ENCODE measurements at places on chromosomes 12 and 14.

DNA sequence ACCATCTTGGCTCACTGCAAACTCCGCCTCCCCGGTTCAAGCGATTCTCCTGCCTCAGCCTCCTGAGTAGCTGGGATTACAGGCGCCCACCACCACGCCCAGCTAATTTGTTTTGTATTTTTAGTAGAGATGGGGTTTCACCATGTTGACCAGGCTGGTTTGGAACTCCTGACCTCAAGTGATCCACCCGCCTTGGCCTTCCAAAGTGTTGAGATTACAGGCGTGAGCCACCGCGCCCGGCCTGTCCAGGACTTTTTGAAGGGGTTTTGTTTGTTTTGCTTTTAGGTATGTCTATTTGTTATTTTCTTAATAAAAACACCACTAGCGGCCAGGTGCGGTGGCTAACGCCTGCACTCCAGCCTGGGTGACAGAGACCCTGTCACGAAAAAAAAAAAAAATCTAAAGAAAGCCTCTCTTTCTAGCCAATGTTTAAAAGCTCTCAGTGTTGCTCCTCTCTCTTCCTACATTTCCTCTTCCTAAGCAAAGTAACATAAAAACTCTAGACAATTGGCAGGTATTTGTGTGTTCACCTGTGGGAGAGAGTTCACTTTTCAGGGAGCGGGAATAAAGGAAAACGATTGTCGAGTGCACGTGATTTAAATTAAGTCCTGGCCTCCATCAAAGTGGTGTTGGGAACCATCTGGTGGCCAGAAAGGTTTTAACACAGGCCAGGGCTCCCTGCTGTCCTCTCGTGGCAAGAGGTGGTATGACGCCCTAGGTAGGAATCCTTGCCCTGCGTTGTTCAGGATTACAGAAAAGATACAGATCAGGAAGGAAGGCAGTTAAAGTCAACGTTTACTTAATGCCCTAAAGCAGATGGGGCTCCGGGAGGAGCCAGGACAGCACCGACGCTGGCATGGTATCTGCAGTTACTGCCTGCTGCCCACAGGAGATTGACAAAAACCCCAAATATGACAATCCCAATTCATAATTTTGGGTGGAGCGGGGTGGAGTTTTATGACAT is 36.2 kb upstream of the ATP23 start:
- DNase-seq = peak; percentile 65

DNA sequence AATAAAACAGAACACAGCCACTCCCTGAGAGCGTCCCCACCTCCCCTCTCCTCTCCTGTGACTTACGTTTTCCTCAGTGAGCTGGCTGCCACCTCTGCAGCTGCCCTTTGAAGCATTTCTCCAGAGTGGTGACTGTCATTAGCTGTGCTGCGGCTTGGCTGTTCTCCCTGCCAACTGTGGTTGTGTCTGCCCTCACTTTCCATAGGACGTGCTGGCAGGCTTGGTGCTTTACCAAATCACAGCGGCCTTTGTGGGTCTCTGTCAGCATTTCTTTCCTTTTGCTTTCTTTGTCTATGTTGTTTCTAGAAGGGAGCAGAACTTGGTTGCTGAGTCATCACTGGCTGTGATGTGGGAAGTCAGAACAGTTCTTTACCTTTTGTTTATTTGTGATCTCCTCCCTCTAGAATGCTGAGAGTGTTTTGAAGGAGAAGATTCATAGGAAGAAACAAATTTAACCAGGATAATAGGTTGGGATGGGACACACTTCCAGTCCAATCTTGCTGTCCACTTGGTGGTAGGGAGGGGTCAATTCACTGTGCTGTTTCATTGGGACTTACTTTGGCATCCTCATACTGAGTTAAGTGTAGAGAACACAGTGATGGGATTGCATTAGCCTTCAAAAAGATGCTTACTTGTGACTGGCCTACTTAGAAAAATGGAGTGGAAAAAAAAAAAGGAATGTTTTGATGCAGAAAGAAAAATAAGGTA is 88.2 kb downstream of the TMX1 start:
- no peak for DNase-seq

DNA sequence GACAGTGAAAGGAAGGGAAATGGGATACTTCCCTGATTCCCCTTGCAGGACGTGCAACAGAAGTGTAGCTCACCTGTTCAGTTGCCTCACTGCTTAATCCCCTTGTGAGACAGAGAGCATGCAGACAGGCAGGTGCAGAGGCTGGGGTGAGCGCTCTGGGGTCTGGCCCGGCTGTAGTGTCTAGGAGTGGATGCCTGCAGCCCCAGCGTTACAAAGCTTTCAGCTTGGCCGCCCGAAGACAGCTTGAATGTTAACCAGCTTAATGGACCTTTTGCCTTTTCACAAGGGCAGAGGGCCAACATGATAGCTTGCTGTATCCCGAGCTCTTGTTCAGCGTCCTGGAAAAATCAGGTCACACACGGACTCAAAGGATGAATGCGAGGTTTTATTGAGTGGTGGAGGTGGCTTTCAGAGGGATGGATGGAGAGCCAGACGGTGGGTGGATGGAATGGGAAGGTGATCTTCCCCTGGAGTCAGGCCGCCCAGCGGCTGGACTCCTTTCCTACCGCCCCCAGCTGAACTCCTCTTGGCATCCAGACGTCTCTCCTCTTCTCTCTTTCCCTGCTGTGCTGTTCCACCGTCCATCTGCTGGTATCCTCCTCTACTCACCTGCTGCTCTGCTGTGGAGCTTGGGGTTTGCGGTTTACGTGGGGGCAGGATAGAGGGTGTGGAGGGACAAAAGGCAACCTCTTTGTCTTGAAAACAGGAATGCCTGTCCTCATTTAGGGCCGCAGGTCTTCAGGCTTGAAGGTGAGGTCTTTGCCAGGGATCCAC is 86.2 kb upstream of the RESF1 start:
- DNase-seq = no peak

DNA sequence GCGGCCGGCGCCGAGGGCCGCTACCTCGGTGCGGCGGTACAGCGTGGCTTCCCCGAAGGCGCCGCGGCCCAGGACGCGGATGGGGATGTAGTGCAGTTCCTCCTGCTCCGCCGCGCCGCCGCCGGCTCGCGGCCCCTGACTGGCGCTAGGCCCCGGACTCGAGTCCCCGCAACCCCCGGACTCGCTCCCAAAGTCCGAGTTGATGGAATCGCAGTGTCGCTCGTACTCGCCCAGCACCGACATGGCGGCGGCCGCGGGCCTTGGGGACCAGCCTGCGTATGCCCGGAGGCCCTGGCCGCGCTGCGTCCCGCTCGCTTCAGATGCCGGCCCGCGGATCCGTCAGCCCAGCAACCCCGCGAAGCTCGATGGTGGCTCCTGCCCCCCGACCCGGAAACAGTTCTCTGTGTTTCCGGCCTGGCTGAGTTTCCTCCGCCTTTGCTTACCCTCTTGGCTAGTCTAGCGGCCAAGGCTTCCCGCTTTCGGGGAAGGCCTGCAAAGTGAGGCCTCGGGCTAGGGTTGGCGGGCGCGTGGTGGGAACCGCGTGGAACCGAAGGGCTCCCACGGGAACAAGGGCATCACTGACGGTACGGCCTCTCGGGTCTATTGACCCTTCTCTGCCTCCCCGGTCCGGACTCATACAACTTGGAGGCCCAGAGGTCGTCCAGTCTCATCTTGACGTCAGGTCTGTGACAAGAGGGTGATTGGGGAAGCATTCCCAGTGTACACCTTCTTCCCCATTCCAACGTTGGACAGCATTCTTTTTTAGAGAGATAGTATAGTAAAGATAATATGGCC is at the start of gene NEK9:
Gene NEK9, minus strand, starts transcription at position 370 of the 795 bp plus-strand sequence. Its CDS starts 127 bp downstream, at position 243.
- peak; percentile 75 for DNase-seq

GRCh38 chr12:123282111-123282510 is 10.5 kb upstream of the CDK2AP1 start:
- no peak for DNase-seq

- DNase-seq = no peak
Measured at GRCh38 chr14:30381861-30382480, 177.0 kb upstream of the G2E3 start.

- no peak for DNase-seq
Measured at GRCh38 chr12:121511916-121512315, 68.9 kb downstream of the KDM2B start.

DNA sequence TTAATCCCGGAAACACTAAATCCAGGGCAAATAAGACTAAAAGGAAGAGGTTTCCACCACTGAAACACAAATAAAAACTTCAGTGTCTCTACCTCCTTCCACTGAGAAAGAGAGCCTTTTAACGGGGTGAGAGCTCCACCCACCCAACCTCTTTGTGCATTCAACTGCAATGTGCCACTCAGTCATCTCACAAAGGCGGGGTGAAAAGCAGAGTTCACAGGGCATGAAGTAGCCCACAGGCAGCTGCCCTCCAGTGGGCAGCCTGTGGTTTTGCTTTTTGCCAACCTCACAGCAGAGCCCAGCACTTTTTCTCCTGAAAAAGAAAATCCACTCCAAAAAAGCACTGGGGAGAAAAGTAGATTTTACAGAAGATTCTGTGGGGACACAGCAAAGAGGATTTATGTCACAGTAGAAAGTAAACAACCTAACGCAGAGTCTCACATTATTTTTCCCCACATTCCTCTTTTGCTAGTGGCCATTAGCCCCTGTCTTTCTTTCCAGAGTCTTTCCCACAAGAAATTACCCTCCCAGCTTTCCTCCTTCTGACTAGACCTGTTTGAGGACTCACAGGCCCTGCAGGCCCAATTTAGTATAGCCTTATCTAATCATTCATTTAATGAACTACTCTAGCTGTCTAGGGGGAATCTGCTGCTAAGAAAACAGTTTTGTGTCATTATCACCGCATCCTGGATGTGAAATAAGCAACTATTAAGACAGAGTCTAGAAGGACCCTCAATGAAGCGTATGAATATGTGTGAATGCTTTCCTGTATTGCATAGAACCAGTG is 753.8 kb upstream of the FOXG1 start:
- DNase-seq = no peak

DNA sequence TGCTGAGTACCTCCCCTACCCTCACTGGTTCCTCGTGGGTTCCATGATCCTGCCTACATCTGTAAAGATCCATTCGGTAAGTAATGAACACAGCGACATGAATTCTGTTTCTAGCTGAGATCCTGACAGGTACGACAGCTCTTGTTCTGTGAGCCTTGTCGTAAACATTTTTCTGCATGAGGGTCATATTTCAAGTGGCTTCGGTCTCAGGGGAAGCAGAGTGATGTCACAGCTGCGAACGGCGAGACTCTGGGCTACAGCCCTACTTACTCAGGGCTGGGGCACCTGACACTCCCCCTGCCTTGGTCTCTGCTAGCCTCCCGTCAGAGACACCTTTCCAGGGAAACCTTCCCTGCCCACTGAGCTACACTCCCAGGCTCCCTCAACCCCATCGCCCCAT is 85.8 kb downstream of the RBM19 start:
- no peak for DNase-seq

- DNase-seq = no peak
Measured at GRCh38 chr12:30416631-30417030, 279.0 kb downstream of the IPO8 start.

DNA sequence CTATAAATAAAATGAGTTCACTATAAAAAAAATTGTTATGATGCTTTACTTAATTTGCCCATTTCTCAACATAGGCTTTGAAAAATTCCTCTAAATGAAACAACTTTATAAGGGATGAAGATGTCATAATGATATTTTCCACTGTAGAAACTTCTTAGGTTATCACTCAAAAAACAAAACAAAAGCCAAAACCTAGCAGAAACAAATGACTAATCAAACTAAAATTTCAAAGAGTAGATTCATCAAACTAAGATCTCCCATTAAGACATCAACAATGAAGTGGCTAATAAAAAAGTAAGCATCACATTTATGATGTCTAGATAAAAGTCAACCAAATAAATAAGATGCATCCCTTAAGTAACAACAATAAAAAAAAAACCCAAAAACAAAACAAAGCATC is 36.9 kb upstream of the TTC7B start:
- no peak for DNase-seq

DNA sequence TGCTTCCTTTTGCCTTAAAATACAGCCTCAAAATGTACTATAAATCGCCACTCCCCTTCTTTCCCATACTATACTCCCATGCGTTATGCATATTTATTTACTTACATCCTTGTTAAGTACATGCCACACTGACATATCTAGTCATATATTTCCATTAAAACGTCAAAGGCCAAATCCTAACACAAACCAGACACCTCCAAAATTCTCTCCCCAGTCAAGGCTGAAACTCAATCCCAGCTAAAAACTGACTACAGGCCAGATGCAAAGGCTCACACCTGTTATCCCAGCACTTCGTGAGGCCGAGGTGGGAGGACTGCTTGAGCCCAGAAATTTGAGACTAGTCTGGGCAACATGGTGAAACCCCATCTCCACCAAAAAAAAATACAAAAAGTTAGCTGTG is 5.7 kb upstream of the CAND1 start:
- no peak for DNase-seq

- no peak for DNase-seq
Measured at GRCh38 chr14:63432228-63432627, 110.9 kb downstream of the PPP2R5E start.
